ENCODE measurements at places on chromosomes 7 and 10. TPM values are rescaled to one million over a fixed set of nuclear protein-coding genes. Genes with fewer than 3 reads are reported as not detected.
A peak's percentile ranks its signal among the peaks of the same experiment; 100 is the strongest.

Gene IKZF1
- 3.5 TPM for total RNA-seq

Gene A1CF
- total RNA-seq = not detected

Gene DKK1
- not detected for total RNA-seq

Gene HDAC9
- 25.3 TPM for total RNA-seq

- DNase-seq = peak; percentile 59
Observed at GRCh38 chr7:4175346-4175973, 506.6 kb upstream of the FOXK1 start.

- DNase-seq = no peak
Observed at GRCh38 chr7:86980223-86980622, 79.2 kb downstream of the ELAPOR2 start.

DNA sequence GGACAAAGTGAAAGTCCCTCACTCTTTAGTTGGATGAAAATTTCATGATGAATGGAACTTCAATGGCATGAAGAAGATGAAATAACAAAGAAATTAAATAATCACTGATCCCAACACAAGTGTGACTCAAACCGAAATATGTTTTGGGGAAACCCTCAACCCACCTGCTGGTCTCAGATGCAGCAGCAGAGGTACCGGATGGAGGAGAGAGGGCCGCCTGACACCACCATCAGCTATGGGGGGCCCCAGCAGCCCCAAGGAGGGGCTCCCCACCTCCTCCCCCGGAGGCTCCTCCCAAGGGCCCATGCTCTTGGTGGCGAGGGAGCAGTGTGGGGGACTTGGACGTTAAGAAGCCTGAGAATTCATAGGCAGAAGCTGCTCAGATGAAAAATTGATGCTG, 137.2 kb upstream of the ADARB2 start:
- DNase-seq = no peak

- no peak for DNase-seq
Observed at GRCh38 chr7:116626886-116627285, 45.1 kb upstream of the MET start.

- DNase-seq = no peak
Observed at GRCh38 chr10:65864529-65864928, 1061.3 kb upstream of the LRRTM3 start.

DNA sequence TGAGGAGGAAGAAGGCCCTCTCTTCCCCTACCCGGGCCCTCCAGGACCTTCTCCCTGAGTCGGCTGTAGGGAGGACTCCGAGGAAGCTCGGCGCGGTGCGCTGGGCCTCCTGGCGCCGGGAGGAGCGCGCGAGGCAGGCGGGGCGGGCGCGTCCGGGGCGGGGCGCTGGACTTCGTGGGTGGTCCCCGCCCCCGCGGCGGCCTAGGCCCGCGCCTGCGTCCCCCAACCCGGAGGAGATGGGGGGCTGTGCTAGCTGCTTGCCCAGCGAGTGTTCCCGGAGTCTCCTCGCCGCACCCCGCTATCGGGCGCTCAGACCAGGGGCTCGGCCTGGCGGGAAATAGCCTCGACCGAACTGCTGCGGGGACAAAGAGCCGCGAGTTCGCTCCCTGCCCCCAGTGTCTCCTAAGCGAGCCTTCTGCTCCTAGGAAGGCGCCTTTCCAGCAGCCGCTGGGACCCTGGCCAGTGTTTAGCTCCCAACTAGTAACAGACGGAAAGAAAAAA, 19.2 kb upstream of the SMO start:
- DNase-seq = peak; percentile 77

- DNase-seq = no peak
Observed at GRCh38 chr7:156223935-156224832, 411.9 kb upstream of the SHH start.

Data from Right ventricle myocardium inferior (tissue), 1 donor.